CD4-positive, alpha-beta memory T cell (primary cell): ENCODE measurements at places on chromosomes 4 and X.
A peak's percentile ranks its signal among the peaks of the same experiment; 100 is the strongest.

GRCh38 chr4:68375667-68376559, 26.0 kb upstream of the YTHDC1 start:
- DNase-seq = peak; percentile 65

DNA sequence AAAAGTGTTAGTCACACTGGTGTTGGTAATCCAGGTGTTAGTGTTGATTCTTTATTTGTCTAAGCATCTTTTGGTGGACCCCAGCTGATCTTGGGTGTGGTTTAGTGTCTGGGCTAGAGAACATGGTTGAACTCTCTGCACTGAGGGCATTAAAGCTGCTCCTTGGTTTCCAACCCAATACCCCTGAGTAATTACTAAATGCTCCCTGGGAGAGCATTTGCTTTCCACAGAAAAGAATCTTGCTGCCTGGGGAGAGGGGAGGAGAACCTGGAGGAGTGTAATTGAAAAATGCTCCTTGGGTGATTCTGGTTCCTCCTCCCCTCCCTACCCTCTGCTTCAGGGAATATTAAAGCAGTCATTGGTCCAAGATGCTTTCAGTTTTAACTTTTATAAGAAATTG, 3.1 kb downstream of the GUCY1B1 start:
- no peak for DNase-seq

DNA sequence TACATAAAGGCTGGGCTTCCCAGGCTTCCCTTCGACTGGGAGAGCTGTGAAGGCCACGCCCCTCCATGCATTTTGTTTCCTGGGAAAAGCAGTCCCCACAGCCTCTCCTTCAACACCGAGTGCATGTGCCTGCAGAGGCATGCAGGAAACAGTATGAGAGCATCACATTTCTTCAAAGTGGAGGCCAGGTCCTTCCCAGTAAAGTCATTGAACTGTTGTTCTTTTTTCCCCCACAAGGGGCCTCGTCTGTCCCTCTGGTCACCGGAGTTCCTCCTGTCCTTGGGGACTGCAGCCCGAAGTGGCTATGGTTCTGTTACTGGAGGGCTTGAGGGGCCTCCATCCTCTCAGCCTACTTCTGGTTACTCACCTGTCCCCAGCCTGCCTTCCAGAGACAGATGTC, 56.0 kb downstream of the RAI2 start:
- no peak for DNase-seq

DNA sequence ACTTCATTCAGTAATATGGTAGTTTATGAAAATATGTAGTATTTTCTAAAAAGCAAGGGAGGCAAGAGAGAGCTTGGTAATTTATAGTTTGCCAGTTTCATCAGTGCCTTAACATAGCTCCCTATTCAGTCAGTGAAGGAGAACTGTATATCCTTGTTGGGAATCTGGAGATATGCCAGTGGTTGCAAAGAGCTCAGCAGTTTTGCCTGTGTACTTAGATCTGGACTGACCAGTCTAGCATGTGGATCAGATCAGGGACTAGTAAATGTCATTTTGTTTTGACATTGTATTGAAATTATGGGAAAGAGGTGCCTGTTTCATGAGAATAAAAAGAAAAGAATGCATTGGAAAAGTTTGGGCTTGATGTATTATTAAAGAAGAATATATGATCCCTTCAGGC, 88.6 kb downstream of the ZIC3 start:
- DNase-seq = no peak

- no peak for DNase-seq
Measured at GRCh38 chr4:124753941-124754581, 41.5 kb upstream of the ANKRD50 start.

DNA sequence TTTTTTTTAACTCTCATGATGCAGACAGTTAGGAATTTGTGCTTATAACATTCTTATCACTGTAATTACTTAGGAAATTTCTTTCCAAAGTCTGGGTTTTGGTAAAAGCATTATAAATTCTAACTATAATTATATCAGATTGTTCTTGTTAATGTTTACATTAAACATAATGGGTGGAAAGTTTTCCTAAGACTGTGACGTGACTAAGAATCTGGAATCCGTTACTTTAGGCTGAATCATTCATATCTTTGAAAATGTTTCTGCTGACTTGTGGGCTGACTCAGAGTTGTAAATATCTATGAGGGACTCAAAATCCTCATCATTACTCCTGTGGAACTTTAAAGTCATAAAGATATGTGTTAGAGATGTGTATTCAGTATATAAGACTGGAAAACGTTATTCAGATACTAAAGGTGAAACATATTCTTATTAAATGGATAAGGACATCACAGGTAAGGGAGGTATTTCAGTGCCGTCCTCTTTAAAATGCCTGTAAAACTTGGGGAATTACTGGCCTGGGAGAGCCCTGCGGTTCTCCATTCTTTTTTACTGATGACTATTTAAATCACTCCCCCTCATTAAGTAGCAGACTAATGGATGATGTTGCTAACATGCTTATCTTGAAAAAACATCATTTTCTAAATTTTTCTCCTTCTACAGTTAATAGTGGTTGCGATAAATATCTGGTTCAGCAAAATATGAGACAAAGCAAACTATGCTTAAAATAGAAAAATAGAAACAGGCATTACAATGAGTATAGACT, 159.0 kb downstream of the DCLK2 start:
- DNase-seq = no peak

DNA sequence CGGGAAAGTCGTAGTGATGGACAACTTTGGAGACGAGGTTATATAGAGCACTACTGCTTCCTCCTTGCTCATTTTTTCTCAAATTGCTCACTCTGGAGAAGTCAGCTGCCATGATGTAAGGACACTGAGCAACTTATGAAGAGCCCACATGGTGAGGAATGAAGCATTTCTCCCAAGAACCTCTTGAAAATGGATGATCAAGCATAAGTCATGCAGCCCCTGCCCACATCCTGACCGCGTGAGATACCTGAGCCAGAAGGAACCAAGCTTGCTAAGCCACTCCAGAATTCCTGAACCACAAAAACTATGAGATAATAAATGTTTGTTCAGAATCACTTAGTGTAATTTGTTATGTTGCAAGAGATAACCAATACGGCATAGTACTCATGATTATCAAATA, 42.8 kb downstream of the PDE5A start:
- DNase-seq = no peak

DNA sequence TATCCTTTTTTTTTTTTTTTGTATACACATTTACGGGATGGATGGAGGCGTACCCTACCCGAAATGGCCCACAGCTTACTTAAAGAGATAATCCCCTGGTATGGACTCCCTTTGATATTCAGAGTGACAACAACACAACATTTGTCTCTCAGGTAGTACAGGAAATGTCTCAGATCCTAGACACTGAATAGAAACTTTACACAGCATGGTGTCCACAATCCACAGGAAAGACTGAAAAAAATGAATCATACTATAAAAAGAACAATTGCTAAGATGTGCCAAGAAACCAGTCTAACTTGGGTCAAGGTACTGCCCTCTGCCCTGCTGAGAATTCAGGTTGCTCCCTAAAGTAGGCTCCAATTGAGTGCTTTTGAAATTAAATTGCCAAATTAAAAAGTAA, 100.8 kb upstream of the LANCL3 start:
- no peak for DNase-seq

DNA sequence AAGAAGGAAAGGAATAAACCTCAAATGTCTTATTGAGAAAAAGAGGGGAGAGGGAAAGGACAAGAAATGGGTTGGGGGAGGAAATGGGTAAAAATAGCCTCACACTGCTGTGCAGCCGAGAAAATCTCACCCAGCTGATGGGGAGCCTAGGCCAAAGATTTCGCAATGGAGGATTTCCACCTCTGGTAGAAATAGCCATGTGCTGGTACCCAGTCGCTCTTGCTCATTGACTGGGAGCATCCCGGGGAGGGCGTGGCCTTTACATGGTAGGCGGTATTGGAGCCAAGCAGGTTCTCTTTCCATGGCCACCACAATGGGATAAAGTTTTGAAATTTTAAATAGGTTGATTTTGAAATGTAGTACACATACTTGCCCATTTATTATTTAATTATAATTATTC, 255.1 kb upstream of the LDB2 start:
- DNase-seq = no peak

GRCh38 chr4:184688447-184688846, 38.9 kb downstream of the PRIMPOL start:
- DNase-seq = no peak

DNA sequence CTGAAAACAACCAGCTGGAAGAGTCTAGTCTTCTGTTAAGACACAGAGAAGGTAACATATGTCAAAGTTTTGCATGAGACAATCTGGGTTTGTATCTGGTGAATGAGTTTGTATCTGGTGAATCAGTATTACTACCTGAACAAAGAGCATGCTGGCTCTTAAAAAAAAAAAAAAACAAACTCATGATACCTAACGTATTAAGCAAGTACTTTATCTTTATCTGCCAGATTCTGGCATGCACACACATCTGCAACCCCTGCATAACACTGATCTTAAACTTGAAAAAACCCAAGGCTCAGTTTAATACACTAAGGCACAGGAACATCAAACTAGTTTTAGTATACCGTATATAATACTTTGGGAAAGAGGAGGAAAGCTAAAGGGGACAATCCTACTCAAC, 5.8 kb downstream of the YTHDC1 start:
- DNase-seq = no peak

DNA sequence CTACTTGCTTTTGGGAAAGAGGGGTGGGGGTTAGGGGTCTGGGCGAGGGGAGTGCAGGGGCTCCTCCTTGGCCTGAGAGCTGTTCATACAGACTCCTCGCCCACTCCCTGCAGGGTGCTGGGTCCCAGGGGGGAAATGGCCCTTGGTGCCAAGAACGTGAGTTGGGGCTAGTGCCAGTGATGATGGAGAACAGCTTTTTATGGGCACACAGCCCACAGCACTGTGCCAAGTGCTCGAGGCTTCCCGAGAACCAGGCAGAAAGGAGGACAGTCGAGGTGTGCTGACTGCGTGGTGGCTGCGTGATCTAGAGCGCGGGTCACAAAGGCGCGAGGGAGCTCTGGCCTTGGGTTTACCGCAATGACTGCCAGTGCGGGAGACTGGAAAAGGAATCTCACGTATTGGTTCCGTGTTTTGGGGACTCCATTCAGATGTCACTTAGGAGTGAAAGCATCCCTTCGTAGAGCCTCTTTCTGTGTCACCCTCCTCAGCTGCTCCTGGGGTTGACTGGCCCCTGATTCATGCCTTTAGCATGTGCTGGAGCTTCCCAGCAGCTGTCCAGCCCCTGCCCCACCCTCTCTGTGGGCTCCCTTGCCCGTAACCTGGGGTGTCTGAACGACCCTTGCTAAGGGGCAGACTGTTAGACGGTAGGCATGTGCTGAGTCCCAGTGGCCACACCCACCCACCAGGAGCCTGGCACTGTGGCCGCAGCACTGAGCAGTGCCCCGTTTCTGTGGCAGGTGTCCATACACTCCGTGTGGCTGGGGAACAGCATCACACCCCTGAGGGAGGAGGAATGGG, 20.9 kb upstream of the MSANTD1 start:
- no peak for DNase-seq

DNA sequence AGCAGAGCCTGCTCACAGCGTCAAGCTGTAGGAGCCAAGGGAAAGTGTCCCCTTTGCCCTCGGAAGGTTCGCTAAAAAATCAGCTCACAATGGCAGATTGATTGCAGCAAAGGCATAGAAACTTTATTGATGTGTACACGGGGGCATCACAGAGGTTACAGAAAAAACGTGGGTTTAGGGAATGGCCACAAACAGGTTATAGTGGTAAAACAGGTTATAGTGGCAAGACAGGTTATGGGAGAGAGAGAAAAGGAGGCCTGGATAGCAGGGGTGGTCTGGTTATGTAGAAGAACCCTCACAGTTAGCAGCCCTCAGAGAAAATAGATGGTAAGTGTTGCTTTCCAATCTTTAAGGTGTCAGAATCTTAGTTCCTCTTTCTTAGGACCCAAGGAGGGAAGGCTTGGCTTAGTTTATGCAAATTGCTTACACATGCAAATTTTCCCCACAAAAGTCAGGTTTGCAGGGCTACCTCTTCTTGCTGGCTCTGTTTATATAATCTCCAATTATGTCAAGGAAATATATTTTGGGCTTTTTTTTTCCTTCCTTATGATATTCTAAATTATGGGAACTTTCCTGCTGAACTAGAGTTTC, 113.7 kb downstream of the BMP15 start:
- no peak for DNase-seq

DNA sequence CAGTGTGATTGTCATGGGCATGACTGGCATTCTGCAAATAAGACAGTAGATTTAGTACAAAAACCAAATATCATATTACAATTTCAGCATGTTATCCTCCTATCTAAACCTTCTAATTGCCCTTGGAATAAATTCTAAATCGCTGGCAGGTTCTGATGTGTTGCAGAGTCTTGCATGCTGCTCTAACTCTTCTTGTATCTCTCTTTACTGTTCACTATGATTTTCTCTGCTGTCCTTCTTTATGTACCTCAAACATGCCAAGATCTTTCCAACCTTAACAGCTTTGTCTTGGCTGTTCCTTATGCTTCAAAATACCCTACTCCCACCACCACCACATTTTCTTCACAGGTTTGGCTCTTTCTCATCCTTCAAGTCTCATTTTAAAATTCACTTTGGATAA, 43.0 kb upstream of the KCNIP4 start:
- no peak for DNase-seq

DNA sequence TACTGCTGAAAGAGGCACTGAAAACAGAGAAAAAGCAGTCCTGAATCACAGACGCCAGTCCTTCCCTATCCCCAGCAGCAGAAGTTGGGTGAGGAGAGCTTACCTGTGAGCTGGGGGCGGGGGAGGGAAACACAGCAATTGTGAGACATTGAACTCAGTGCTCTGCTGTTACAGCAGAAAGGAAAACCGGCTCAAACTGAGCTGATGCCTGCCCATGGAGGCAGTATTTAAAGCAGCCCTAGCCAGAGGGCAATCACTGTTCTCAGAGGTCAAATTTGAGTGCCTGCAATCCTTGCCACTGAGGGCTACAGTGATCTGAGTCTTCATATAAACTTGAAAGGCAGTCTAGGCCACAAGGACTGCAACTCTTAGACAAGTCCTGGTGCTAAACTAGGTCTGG, 220.7 kb downstream of the GRXCR1 start:
- no peak for DNase-seq

DNA sequence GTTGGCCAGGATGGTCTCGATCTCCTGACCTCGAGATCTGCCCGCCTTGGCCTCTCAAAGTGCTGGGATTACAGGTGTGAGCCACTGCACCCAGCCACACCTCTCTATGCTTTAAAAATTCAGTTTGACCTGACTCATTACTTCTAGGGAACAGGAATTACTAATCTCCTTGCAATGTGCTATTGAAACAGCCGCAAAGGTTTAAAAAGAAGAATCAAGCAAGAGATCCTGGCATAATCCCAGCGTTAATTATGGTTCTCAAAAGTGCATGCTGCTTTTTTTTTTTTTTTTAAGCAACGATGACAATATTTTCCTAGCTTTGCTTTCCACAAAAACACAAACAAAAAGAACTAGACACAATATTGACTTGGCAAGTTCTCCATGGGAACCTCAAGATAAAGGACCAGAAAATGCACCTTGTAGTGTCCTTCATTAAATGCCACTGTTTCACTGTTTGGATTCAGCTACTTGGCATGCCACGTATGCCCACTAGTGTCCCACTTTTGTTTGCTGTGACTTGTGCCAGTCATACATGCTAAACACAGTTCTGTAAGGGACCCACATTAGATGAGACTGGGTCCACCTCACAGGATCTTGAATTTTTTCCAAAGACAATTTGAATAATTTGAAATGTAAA, 112.6 kb upstream of the PPARGC1A start:
- no peak for DNase-seq
